ENCODE measurements at places on chromosomes 4 and X. TPM values are rescaled to one million over a fixed set of nuclear protein-coding genes. Genes with fewer than 3 reads are reported as not detected.

DNA sequence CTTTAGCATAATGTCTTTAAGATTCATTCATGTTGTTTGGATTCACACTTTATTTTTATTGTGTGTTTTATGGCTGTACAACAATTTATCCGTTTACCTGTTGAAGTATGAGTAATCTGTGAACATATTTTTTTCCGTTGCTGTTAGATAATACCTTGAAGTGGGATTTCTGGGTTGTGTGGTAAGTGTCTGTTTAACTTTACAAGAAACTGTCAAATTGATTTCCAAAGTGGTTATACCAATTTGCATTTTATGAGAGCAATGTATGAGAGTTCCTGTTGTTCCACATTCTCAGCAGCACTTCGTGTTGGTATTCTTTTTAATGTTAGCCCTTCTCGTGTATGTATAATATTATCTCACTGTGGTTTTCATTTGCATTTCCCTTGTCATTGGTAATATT, 53.6 kb downstream of the USP53 start:
- no peak for DNase-seq

DCAF8L2 gene
- total RNA-seq: not detected

RS1 gene
- total RNA-seq: not detected

GRCh38 chrX:32778965-32779364, 432.4 kb downstream of the DMD start:
- DNase-seq: peak; percentile 1

CYSLTR1 gene
- total RNA-seq: 0.50 TPM

NSUN7 gene
- 0.51 TPM for total RNA-seq

DNA sequence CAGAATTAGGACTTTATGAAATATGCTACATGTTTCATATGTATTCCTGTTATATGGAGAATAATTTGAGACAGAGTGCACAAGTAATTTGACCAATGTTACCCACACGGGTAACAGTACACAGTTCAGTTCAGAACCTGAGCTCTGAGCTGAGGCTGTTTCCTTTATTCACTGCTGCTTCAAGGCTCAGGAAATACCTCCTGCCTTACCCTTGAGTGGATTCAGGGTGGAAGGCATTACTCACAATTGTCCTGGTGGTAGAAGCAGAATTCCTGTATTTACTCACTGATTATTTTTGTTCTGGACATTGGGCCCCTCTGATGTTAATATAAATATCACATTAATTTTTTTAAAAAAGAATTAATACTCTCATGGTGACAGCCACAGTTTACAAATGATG, 73.5 kb upstream of the CAMK2D start:
- DNase-seq: peak; percentile 82

- no peak for DNase-seq
Observed at GRCh38 chr4:187390646-187391045, 604.9 kb upstream of the ZFP42 start.

CCKAR gene
- under 0.01 TPM for total RNA-seq

SULT1E1 gene
- not detected for total RNA-seq

Measured in fibroblast of lung (primary cell).